ENCODE measurements at places on chromosomes 6 and 20.

DNA sequence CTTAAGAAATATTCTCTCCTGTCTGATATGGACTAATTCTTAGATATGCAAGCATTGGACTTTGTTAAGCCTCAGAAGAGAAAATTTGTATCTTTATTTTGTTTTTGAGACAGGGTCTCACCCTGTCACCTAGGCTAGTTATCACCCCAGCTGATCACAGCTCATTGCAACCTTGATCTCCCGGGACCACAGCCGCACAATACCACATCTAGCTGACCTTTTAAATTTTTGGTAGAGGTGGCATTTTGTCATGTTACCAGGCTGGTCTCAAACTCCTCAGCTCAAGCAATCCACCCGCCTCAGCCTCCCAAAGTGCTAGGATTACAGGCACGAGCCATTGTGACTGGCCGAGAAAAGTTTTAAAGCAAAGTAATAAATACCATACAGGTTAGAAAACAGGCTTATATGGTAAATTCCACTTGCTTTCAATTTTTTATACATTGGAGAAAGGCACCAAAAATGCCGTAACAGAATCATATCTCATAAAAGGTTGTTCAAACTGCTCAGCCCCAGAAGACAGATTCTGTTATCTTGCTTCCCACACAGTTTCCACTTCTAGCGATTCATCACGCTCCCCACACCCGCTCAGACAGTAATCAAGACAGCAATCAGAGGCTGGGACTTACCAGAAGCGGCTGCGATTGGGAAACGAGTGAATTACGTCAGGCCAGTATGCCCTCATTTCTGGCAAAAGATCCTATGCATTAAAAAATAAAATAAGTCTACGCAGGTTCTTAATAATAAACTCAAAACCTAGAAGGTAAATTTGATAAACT lies 13.8 kb downstream of the RNASET2 start:
- peak; percentile 60 for DNase-seq

DNA sequence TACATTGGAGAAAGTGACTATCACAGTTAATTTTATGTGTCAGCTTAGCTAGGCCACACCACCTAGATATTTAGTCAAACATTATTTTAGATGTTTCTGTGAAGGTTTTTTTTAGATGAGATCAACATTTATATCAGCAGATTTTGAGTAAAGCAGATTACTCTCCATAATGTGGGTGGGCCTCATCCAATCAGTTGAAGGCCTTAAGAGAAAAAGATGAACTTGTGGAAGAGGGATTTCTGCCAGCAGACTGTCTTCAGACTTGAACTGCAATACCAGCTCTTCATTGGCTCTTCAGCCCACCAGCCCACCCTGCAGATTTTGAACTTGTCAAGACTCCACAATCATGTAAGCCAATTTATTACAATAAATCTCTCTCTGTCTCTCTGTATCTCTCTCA lies 25.1 kb upstream of the FBXO30 start:
- no peak for DNase-seq

DNA sequence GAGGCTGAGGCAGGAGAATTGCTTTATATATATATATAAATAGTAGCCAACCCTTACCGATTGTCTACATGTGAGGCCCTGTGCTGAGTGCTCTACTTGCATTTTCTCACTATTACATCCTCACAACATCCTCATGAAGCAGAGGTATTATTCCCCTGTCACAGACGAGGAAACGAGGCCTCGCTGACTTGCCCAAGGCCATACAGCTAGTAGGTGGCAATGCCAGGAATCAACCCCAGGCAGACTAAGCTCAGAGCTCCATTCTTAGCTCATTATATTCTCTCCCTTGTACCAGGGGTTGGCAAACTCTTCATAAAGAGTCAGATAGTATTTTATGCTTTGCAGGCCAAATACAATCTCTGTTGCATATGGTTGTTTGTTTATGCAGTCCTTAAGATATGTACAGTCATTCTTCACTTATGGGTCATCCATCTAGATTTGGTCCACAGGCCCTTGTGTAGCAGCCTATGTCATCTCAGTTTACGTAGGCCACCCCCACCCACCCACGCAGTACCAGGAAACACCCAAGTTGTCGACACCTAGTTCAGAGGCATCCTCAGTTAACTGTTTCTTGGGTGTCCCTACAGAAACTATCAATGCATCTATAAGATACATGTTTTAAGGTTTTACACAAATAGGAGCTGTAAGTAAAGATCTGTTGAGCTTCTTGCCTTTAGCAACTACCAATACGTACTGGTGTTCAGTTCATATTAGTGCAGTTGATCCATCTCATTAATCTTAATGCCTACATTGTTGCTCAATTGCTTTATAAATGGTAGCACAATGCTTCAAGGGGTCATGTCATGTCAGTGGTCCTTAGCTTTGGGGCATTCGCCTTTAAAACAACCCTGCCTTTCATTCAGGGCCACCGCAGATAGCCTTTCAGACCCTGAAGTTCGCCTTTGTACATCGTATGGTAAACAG lies 3.0 kb downstream of the CASS4 start:
- DNase-seq: peak; percentile 61

DNA sequence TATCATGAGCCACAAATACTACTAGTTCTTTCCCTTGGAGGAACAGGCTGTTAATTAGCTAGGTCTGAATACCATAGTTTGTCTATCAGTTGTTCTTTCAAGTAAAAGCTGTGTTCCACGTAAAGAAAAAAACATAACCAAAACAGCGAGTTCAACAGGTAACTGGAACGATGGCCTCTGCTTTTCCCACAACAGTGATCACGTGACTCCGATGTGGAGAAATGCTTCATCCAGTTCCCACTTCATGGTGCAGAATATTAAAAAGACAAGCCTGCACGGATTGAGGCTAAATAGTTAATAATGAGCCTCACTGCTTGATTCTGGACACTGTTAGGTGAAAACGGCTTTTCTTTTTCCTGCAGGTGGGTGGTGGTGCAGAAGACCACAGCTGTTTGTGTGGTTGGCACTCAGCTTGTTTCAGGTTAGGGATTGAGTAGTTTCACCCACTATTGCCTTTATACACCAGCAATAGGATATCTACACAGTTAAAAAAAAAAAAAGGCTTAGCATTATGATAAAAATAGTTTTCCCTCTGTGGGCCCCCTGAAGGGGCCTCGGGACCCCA lies 88.1 kb downstream of the DACT2 start:
- no peak for DNase-seq

- peak; percentile 74 for DNase-seq
Observed at GRCh38 chr6:5143634-5144311, 58.6 kb downstream of the PPP1R3G start.

DNA sequence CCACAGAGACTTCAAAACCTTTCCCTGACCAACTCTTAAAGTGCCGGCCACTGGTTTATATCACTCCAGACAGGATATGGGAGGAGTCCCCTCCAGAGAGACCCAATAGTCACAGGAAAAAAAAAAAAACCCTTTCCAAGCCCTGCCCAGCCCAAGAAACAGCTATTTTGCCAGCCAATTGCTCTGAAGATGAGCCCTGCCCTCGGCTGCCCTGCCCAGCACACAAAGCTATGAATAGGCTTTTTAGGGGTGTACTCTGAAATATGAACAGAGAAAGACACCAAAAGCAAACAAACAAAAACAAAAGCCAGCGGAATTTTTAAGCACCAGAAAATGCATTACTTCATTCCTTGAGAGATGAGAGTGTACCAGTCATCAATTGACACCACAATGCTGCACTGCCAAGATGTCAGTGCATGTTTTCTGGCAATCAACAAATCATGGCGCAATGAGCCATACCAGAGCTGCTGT lies 275.1 kb downstream of the C6orf118 start:
- no peak for DNase-seq

DNA sequence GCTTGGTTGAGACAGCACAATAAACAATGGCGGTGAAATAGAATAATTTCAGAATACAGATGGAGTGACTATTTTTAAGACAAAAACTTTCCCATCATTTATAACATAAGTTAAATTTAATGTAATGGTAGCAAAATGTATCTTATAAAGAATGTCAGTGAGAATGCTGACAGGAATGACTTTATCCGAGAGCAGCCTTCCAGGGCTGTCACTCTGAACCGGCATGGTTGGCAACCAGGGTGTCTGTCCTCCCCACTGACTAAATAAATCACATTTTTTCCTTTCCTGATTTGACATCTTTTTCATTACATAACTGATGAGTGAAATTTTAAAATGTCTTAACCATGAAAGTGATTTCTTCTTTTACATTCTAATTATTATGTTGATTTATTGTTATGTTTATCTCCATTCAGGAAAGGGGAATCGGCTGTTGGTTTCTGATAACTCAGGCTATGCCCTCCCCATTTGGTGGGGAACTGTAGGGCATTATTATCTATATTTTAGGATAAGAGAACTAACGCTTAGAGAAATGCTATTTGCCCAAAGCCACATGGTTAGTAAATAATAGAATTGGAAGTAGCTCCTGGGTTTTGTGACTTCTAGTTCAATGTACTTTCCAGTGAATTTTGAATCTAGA lies 109.2 kb upstream of the OGFRL1 start:
- no peak for DNase-seq

- no peak for DNase-seq
Observed at GRCh38 chr6:18883851-18884250, 496.7 kb downstream of the RNF144B start.

GRCh38 chr6:12288211-12288618 lies 1.9 kb upstream of the EDN1 start:
- DNase-seq: no peak

- DNase-seq: no peak
Observed at GRCh38 chr6:167748458-167749379, 78.0 kb upstream of the AFDN start.

DNA sequence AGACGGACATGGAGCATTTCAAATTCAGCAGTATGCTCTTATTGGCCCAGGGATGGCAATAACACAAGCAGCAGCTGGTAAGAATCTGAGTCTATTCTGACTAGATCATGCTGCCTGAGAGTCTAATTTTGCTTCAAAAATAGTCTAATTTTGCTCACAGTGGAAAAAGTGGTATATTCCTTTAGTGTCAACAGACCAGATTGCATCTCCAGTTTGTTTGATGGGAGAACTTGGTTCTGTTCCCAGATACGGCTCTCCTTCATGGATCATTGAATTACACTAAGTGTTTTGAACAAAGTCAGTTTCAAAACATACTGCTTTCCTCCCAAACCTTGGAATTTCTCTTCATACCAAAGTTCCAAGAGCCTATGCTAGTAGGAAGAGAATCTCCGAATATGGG lies 586.1 kb downstream of the RNF144B start:
- no peak for DNase-seq

- DNase-seq: peak; percentile 8
Observed at GRCh38 chr6:11096109-11096508, 2.5 kb downstream of the SMIM13 start.

- DNase-seq: no peak
Observed at GRCh38 chr6:155108070-155108820, 113.1 kb downstream of the TIAM2 start.

GRCh38 chr6:150813993-150814359 lies 51.5 kb upstream of the MTHFD1L start:
- no peak for DNase-seq

All from CD4-positive, alpha-beta T cell treated with Interleukin-4 for 4 hours (primary cell).